ENCODE measurements at places on chromosomes 11 and 22. TPM values are rescaled to one million over a fixed set of nuclear protein-coding genes. Genes with fewer than 3 reads are reported as not detected.

BTBD18 gene
- 0.44 TPM for polyA plus RNA-seq

DNA sequence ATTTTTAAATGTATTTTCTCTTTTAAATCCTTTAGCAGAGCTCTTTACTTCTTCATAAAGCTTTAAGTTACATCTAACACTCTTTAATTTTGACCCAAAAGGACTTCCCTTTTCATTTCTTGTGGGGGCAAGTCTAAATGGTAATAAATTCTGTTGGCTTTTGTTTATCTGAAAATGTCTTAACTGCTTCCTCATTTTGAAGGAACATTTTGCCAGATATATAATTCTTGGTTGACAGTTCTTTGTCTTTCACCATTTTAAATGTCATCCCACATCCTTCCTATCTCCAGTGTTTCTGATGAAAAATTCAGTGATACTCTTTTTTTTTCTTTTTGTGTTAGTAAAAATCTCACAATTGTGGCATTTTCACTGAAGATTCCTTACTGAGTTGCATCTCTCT is 44.7 kb upstream of the ZBTB44 start:
- DNase-seq, result no peak
- no peaks in the 10 kb centered on the region for H3K4me1 ChIP-seq
- no peak overlapping the region for H3K4me3 ChIP-seq
- no peaks in the 10 kb centered on the region for H3K36me3 ChIP-seq
- no peaks in the 10 kb centered on the region for H3K27me3 ChIP-seq

DNA sequence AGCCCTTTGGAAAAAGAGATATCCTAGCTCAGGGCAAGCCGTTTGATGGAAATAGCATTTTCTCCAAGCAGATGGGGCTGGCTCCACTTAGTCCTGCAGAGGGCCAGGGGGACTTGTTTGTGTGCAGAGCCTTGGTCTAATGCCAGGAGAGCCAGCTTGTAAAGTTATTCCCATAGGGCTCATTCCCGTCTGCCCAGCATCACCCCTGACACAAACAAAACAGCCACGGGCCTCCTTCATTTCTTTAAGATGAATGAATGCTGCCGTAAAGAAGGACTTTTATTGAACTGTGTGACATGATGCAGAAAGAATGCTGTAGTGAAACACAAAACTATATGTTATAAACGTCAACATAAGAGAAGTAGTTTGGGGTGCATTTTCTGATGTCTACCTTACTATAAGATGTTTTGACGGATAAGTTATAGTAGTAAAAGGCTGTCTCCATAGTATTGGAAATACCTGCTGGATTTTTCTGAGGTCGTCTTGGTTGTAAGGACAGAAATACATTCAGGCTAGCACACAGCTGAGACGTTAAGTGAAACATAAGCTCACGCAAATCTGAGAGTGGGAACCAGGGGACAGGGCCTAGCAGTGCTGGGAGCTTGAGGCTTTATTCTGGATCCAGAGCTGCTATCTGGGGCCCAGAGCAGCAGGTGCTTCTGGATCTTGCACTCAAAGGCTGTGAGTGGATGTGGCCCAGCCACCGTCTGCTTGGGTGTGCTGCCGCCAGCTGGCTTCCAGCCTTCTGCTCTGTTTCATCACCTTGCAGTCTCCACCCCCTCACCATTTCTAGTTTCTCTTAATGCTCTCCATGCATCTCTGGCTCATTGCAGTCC is 53.3 kb downstream of the NCAM1 start:
- H3K36me3 ChIP-seq, result no peaks in the 10 kb centered on the region
- no peak overlapping the region for H3K27ac ChIP-seq
- no peak overlapping the region for H3K4me3 ChIP-seq
- no peak for DNase-seq
- no peaks in the 10 kb centered on the region for H3K27me3 ChIP-seq

DNA sequence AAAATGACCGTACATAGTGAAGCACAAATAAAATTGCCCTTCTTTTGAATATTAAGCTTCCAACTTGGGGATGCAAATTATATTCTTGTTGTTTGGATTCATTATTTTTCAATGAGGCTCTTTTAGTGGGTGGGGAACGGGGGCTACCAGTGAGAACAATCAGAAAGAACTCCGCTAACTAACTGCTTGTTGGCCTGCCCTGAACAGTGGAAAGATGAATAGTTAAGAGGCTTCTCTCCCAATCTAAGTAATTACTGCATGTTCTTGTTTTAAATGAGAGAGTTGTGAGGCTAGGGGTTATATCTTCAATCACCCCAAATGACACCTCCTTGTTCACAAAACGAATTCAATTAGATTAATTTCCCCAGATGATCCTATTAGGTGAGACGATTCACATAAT is 322.0 kb downstream of the FAT3 start:
- no peak overlapping the region for H3K4me3 ChIP-seq
- H3K27ac ChIP-seq, result no peak overlapping the region
- H3K4me1 ChIP-seq, result no peaks in the 10 kb centered on the region
- H3K27me3 ChIP-seq, result no peaks in the 10 kb centered on the region

LDHA gene
- polyA plus RNA-seq, result 504 TPM

All from CD4-positive, CD25-positive, alpha-beta regulatory T cell (primary cell).